ENCODE measurements at places on chromosomes 4 and X.

DNA sequence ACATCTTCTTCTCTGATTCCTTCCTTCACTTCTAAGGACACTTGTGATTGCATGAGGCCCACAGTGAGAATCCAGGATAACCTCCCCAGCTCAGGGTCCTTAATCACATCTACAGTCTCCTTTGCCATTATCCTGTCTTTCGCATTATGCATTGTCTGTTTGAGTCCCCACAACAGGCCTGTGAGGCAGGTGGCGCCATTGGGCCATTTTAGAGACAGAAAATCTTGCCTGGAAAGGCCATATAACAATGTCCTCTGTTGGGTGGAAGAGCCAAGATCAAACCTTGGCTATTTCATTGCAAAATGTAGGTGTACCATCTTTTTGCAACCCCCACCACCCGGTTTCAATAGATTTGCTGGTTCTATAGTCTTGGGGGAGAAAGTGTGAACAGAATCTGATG is 11.8 kb upstream of the DCUN1D4 start:
- no peak for DNase-seq
- no peaks in the 10 kb centered on the region for H3K27me3 ChIP-seq
- H3K36me3 ChIP-seq: no peaks in the 10 kb centered on the region
- no peak overlapping the region for H3K4me3 ChIP-seq
- H3K4me1 ChIP-seq: no peaks in the 10 kb centered on the region

DNA sequence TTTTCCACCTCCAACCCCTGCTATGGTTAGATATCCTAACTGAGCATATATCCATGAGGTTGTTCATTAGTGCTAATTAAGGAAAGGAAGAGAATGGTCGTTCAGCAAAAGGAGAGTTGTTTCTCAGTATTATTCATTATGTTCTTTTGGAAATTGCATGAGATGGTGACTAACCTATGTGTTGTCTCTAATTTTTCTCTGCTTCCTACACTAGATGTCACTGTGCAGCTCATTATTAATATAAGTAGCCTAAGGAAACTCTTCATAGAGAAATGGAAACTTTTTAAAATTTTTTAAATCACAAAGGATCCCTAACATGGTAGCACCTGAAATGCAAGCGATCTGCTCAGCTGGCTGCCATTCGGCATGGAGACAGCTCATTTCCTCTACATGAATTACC is 67.7 kb upstream of the FAM9A start:
- H3K27me3 ChIP-seq: no peaks in the 10 kb centered on the region
- DNase-seq: no peak
- H3K4me1 ChIP-seq: no peaks in the 10 kb centered on the region
- no peak overlapping the region for H3K4me3 ChIP-seq
- no peaks in the 10 kb centered on the region for H3K36me3 ChIP-seq

- H3K36me3 ChIP-seq: no peaks in the 10 kb centered on the region
- no peak overlapping the region for H3K4me3 ChIP-seq
- no peaks in the 10 kb centered on the region for H3K27me3 ChIP-seq
- no peak for DNase-seq
- no peaks in the 10 kb centered on the region for H3K4me1 ChIP-seq
These were observed 32.1 kb downstream of the CCKAR start for GRCh38 chr4:26458157-26458561.

DNA sequence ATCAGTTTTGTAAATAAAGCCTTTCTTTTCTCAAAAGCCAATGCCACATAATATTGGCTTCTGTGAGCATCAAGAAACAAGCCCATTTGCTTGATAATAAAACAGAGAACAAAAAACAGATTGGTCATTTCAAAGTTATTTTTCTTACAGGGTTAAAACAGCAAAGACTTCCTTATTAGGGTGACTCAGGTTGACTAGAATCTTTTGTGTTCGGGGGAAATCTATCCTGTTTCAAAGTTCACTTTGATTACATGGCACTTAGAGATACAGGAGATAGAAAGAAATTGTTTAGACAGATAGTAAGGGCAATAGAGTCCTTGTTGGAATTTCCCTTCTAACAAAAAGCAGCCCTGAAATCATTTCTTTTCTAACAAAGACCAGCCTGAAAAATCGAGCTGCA is 170.0 kb upstream of the GLRA2 start:
- H3K27me3 ChIP-seq: no peaks in the 10 kb centered on the region
- H3K4me1 ChIP-seq: no peaks in the 10 kb centered on the region
- no peaks in the 10 kb centered on the region for H3K36me3 ChIP-seq
- DNase-seq: no peak

- no peaks in the 10 kb centered on the region for H3K4me1 ChIP-seq
- DNase-seq: no peak
- no peak overlapping the region for H3K27ac ChIP-seq
These were observed 377.9 kb downstream of the SMARCA1 start for GRCh38 chrX:129145385-129145784.

DNA sequence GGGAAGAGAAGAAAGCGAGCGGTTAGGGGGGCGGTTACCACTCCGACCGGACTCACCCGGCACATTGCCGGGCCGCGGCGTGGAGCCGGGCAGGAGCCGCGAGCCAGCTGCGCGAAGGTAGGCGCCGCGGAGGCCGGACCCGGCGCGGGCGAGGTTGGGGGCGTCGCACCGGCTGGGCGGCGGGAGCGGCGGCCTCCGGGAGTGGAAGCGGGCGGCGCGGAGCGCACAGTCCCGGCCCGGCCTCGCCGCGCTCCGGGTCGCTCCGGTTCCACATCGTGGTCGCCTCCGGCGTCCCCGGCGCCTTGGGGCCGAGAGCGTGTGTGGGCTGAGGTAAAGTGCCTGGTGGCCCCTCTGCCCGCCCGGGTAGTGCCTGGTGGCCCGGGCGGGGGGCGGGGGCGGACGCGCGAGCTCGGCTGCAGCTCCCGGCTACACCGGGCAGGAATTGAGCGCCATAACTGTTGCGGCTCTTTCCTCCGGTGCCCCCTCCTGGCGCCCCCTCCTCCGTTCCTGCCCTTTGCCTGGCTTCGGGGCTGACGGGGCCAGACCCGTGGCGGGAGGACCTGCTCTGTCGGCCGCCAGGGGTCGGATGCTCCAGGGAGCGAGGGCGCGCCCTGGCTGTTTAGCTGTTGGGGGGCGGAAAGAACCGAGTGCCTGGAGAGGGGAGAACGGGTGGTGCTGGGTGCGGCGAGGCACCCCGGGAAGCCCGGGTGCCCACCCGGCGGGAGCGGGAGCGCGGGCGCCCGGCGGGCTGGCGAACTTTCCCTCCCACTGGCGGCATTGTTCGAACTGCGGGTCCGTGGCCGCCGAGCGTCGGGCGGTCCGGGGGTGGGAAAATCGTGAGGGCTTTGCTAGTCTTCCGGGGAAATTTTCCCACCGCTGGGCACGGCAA is 626 bp downstream of the JADE3 start:
- no peak for DNase-seq
- peak overlapping the region; percentile 79 for H3K27ac ChIP-seq
- no peaks in the 10 kb centered on the region for H3K27me3 ChIP-seq
- H3K36me3 ChIP-seq: no peaks in the 10 kb centered on the region

DNA sequence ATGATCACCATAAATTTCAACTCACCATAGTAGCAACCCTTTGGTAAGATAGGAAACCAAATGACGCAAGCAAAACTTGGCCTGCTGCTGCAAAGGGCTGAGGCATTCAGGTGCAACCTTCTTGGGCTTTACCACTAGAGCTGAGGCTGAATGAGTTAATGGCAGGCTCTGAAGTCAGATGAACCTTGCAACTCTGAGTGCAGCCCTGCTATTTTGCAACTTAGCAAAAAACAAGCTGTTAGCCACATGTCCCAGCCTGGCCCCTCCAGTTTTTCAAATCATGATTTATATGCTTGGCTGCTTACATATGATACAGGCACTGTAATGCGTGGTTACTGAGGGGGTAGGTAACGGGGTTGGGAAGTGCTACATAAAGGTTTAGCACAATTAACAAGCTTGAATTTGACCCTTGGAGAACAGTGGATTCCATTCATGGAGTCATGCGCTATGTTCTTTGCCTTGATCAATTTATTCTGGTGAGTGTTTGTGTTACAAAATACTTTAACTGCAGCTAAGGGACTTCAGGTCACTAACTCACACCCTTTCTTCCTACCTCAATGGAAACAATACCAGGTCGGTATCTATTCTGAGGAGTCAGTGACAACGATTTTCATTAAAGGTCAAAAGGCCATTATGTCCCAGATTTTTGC is 80.5 kb upstream of the PPARGC1A start:
- H3K4me1 ChIP-seq: no peaks in the 10 kb centered on the region
- no peaks in the 10 kb centered on the region for H3K36me3 ChIP-seq
- H3K4me3 ChIP-seq: no peak overlapping the region
- no peak for DNase-seq
- H3K27me3 ChIP-seq: no peaks in the 10 kb centered on the region
- H3K27ac ChIP-seq: no peak overlapping the region

DNA sequence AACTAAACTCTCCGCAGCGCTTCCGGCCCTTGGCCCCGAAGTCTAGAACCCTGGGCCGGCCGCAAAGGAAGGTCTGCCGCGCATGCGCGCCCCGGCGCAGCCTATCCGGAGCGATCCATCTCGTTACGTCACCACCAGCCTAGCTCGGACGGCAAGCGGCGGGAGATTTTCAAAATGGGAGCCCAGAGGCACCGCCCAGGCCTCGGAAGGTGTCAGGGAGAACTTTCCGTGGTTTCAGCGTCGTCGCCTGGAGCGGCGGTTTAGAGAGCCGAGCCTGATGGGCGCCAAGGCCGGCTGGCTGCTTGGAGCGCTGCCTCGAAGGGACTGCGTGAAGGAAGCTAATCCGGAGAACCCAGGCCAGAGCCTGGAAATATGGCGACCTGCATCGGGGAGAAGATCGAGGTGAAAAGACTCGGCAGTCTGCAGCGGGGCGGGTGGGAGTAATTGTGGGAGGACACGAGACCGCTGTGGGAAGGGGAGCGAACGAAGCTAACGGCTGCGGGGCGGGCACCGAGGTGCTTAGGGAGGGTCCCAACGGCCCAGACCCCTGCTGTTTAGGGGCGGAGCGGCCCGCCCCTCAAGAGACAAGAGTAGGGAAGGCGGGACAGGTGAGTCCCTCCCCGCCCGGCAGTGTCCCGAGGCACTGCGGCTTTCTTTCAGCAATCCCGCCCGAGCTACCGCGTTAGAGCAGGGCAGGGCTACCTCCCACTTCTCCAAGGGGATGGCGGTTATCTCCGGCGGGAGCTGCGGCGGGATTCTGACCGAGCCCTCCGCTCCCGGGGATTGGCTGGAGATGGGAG is at the start of gene PLK4:
Gene PLK4, plus strand, starts transcription at position 131 of the 800 bp plus-strand sequence. Its CDS starts 242 bp downstream, at position 373.
- H3K4me1 ChIP-seq: peaks cover 6% of the 10 kb centered on the region
- peak; percentile 70 for DNase-seq
- H3K4me3 ChIP-seq: peak within 1 kb of the TSS; percentile 78

DNA sequence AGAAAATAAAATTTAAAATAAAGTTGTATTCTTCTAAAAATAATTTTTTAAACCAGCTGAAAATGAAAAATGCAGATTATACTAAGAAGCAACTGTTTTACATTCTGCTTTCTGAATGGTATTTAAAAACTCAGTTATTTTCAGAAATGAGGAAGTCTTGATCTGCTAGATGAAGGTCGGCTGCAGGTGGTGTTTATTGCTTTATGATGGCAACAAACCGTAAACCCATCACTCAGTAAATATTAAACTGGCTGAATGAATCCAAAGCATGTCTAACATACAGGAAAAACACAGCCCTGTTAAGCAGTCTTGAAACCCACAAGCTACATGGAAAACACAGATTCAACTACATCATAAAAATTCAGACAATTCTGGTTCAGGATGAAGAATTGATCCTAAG is 29.3 kb downstream of the DYNLT3 start:
- no peak overlapping the region for H3K27ac ChIP-seq
- DNase-seq: no peak
- H3K4me1 ChIP-seq: no peaks in the 10 kb centered on the region
- no peaks in the 10 kb centered on the region for H3K27me3 ChIP-seq
- H3K4me3 ChIP-seq: no peak overlapping the region

DNA sequence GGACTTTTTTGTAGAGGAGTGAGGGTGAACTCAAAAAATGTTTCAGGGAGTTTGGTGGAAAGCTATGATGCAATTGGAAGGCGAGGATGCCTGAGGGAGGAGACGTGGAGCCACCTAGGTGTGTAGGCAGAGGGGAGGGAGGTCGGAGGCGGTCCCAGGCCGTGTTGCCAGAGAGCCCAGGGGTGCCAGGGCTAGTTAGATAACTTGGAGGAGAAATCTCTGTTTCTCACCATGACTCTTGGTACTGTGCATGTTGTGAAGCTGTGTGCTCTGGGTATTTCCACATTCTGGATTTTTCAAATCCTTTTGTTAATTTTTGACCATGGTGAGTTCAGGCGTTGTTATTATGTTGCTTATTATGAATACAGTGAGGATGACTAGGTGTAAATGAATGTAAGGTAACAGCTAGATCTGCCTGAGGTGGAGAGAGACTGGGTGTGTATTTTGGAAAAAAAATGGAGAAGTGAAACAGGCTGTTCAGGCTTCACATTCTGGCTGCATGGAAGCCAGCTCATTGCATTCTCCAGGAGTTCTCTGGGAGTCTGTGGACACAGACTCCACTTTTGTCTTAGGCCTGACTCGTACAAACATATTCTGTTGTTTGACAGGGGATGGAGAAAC is 4.5 kb downstream of the RAB9A start:
- H3K36me3 ChIP-seq: no peaks in the 10 kb centered on the region
- no peaks in the 10 kb centered on the region for H3K27me3 ChIP-seq
- peak overlapping the region; percentile 27 for H3K27ac ChIP-seq
- H3K4me3 ChIP-seq: no peak overlapping the region

DNA sequence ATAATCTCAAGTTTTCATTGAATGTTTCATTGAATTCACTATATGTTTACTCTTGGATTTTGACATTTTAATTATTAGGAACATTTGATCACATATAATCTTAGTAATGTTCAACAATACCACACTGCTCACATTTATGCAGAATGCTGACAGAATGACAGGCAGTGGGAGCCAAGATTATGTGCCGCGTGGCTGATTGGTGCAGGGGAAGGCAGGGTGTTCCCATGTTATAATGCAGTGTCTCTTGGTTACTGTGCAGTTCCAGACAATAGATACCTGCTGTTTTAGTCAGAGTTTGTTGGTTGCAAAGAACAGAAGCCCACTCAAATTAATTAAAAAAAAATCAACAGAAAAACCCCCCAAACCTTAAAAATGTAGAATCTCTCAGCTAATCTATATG is 33.0 kb downstream of the FHIP1A start:
- no peak overlapping the region for H3K4me3 ChIP-seq
- no peaks in the 10 kb centered on the region for H3K4me1 ChIP-seq
- H3K36me3 ChIP-seq: no peaks in the 10 kb centered on the region
- no peak overlapping the region for H3K27ac ChIP-seq

- no peaks in the 10 kb centered on the region for H3K36me3 ChIP-seq
- no peaks in the 10 kb centered on the region for H3K27me3 ChIP-seq
- no peak for DNase-seq
- H3K4me1 ChIP-seq: no peaks in the 10 kb centered on the region
These were observed 38.3 kb upstream of the KLHL8 start for GRCh38 chr4:87258677-87259076.

GRCh38 chrX:24646745-24647182 is 383 bp downstream of the PCYT1B start:
- DNase-seq: no peak
- no peaks in the 10 kb centered on the region for H3K27me3 ChIP-seq
- peak overlapping the region; percentile 4 for H3K4me3 ChIP-seq
- H3K4me1 ChIP-seq: no peaks in the 10 kb centered on the region

GRCh38 chr4:8405516-8405875 is 35.0 kb downstream of the ACOX3 start:
- H3K27me3 ChIP-seq: no peaks in the 10 kb centered on the region
- H3K4me3 ChIP-seq: no peak overlapping the region
- peaks cover 24% of the 10 kb centered on the region for H3K4me1 ChIP-seq
- H3K27ac ChIP-seq: no peak overlapping the region
- DNase-seq: no peak

Data from esophagus squamous epithelium (tissue), 5 donors.